Uterus (tissue), 4 donors: ENCODE measurements at places on chromosomes 3 and 15. TPM values are rescaled to one million over a fixed set of nuclear protein-coding genes. Genes with fewer than 3 reads are reported as not detected.
A peak's percentile ranks its signal among the peaks of the same experiment; 100 is the strongest.

Gene ARL6
- total RNA-seq = 18.5 TPM

Gene ANKUB1
- total RNA-seq = 0.51 TPM

Gene KCNMB3
- 0.26 TPM for total RNA-seq

Gene FILIP1L
- total RNA-seq = 58.1 TPM

Gene CHCHD6
- total RNA-seq = not detected

Gene TRPM1
- not detected for total RNA-seq

Gene ST3GAL6
- total RNA-seq = 1.8 TPM

Gene ARRDC4
- total RNA-seq = 10.2 TPM

DNA sequence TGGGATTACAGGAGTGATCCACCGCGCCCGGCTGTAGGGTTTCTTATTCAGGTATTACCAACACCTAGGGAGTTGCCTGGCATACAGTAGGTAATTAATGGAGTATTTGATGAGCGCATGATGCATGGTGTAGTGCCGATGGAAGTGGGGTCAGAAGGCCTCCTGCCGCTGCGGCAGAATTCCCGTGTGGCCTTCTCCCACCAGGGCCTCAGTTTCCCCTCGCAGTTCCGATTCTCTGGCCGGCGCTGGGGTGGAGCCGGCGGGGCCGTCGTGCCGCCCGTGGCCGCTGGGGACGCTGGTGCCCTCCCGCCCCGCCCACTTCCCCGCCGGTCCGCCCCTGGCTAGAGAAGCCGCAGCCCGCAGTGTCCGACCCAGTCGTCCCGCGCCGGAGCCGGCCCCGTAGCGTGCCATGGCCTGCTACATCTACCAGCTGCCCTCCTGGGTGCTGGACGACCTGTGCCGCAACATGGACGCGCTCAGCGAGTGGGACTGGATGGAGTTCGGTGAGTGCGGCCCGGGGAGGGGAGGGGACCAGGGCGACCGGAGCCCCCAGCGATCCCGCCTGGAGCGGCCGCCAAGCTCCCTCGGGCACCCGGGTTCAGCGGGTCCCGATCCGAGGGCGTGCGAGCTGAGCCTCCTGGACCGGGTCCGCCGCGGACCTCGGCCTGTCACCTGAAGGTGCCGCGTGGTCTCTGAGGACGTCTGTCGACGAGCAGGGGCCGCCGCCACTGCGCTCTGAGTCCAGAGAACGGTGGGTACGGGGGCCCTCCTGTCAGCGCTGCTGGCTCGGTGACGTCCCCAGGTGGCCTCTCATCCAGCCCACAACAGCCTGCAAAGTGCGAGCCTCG lies at the start of gene IRAK2:
Gene IRAK2, plus strand, starts transcription at position 374 of the 848 bp plus-strand sequence. Its CDS starts 36 bp downstream, at position 410.
- no peaks in the 10 kb centered on the region for H3K27me3 ChIP-seq
- H3K36me3 ChIP-seq = no peaks in the 10 kb centered on the region
- H3K27ac ChIP-seq = peak within 1 kb of the TSS; percentile 77
- peak within 1 kb of the TSS; percentile 80 for H3K4me3 ChIP-seq
- no peaks in the 10 kb centered on the region for H3K4me1 ChIP-seq

DNA sequence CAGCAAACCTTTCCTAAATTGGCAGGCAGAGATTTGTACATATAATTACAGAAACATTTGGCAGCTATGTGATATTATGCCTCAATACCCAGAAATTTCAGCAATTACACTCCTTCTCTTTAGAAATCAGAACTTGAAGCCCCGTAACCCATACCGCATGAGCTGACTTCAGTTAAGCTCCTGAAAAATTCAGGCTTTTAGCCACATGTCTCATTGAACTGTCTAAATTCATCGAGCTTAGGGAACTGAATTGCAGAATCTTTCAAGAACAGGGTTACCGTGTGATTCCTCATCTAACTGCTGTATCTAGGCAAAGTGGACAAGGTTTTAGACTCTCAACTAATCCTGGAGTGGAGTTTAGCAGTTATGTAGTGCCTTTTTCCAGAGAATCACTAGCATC lies 333.0 kb downstream of the EPHA3 start:
- no peak for DNase-seq
- no peak overlapping the region for H3K4me3 ChIP-seq
- no peaks in the 10 kb centered on the region for H3K36me3 ChIP-seq
- no peaks in the 10 kb centered on the region for H3K4me1 ChIP-seq
- no peak overlapping the region for H3K27ac ChIP-seq
- H3K27me3 ChIP-seq = no peaks in the 10 kb centered on the region

- DNase-seq = no peak
- H3K4me1 ChIP-seq = no peaks in the 10 kb centered on the region
- H3K36me3 ChIP-seq = no peaks in the 10 kb centered on the region
- H3K27me3 ChIP-seq = no peaks in the 10 kb centered on the region
Measured at GRCh38 chr15:25869701-25870100, 6.6 kb upstream of the ATP10A start.

DNA sequence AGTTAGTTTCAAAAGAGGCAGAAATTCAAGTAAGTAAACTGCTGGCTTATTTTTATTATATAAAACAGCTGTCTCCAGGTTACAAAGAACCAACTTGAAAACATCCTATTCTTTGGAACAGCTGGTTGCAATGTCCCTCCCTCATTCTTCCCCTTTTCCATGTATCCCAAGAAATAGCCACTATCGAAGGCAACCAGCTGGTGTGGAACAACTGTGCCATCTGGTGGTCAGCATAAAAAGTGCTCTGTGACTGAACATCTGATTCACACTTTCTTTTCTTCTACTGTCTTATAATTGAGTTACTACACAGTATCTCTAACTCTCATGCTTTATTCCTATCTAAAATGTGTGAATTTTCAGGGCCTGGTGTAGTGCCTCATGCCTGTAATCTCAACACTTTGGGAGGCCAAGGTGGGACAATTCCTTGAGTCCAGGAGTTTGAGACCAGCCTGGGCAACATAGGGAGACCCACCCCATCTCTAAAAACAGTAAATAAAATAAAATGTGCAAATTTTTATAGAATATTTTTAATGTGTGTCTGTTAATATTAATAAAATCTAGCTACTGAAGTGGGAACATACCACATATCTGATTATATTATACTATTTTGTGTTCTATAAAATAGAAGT lies 9.6 kb downstream of the OSBPL11 start:
- no peaks in the 10 kb centered on the region for H3K4me1 ChIP-seq
- H3K36me3 ChIP-seq = no peaks in the 10 kb centered on the region
- peak; percentile 63 for DNase-seq

DNA sequence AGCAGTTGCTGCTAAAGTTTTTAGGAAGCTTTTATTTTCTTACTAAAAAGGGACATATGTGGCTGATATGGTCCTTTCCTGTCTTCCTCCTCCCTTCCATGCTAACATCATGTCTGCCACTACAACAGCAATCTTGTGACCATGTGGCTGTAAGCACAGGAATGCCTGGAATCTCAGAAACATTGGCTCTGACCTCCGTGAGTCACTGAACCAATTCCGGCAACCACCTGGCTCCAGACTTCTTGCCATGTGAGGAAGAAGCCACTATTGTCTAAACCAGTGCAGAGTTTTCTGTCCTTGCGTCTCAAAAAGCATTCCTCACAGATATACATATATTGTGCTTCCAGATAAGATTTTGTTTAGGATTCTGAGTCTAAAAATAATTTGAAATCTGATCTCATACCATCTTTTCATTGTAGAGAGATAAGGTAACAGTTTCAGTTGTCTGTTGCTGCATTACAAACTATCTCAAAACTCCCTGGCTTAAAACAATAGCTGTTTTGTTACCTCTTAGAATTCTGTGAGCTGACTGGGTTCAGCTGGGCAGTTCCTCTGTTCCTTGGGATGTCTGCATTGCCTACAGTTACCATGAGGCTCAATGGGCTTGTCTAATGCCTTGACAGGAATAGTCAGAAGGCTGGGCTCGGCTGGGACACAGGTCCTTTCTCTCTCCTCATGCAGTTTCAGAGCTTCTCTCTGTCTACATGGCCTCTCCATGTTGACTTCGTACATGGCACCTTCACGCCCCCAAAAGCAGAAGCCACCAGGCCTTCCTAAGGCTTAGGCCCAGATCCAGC lies 77.3 kb upstream of the MAGI1 start:
- H3K27ac ChIP-seq = no peak overlapping the region
- H3K27me3 ChIP-seq = no peaks in the 10 kb centered on the region
- peak; percentile 25 for DNase-seq
- no peak overlapping the region for H3K4me3 ChIP-seq

- no peak overlapping the region for H3K4me3 ChIP-seq
- no peaks in the 10 kb centered on the region for H3K27me3 ChIP-seq
- no peaks in the 10 kb centered on the region for H3K36me3 ChIP-seq
- DNase-seq = no peak
Measured at GRCh38 chr3:40494698-40495097, 11.1 kb upstream of the ZNF620 start.

GRCh38 chr3:79960594-79960993 lies 192.8 kb upstream of the ROBO1 start:
- H3K27me3 ChIP-seq = no peaks in the 10 kb centered on the region
- no peak overlapping the region for H3K4me3 ChIP-seq
- H3K27ac ChIP-seq = no peak overlapping the region
- no peaks in the 10 kb centered on the region for H3K4me1 ChIP-seq

DNA sequence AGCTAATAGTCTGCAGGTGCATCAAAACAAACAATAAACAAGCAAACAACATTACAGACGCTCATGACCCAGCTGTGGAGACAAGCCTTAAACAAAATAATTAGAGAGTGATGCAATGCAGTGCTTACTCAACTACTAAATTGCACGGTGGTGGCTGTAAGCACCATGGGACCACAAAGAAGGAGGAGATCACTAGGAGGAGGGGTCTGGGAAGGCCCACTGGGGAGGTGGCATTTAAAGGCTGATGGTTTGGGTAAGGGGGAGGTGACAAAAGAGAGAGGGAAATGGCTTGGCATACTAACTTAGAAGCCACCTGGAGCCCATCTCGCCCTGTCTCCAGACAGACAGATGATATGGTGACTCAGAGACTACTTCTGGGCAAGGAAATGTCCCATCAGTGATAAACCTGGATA lies 516.7 kb downstream of the FOXP1 start:
- no peaks in the 10 kb centered on the region for H3K27me3 ChIP-seq
- H3K36me3 ChIP-seq = no peaks in the 10 kb centered on the region
- peak; percentile 43 for DNase-seq
- H3K27ac ChIP-seq = peak overlapping the region; percentile 98

DNA sequence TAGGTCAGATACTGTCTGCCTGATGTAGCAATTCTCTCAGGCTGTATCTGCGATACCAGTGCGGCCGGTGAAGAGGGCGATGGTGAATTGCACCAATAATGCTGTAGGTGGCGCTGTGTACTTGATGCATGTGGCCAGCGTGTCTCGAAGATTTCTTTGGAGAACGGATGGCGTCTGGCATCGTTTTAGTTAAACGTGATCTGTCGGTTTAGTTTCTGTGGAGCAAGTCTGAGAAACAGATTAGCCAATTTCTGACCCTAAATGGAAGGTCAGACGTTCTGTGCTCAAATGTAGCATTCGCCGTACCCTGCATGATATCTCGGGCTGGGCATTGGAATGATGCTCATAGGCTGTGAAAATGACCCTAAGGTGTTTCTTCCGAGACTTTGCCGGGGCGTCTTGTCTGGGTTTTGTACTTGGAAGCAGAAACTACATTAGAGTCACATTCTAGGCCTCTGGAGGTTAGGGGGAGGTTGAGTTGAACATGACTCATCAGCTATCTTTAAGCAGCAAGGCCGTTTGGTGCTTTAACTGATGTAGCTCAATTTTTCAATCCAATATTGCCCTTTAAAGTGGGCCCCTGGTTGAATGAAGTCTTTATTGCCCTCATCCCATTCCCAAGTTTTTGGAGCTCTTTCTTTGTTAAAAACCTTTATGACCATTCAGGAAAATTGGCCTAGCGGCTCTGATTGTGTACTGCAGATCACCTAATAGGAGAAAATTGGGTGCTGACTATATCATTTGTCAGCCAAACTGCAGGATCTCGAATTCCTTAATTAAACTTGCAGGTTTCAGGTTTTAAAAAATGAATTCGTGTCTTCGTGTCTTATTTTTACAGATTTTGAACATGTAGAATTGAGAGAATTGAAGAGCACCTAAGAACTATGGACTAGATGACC lies 80.0 kb downstream of the SQOR start:
- H3K27ac ChIP-seq = peak overlapping the region; percentile 41
- H3K4me1 ChIP-seq = no peaks in the 10 kb centered on the region
- DNase-seq = peak; percentile 55
- H3K4me3 ChIP-seq = no peak overlapping the region
- no peaks in the 10 kb centered on the region for H3K36me3 ChIP-seq
- H3K27me3 ChIP-seq = no peaks in the 10 kb centered on the region

DNA sequence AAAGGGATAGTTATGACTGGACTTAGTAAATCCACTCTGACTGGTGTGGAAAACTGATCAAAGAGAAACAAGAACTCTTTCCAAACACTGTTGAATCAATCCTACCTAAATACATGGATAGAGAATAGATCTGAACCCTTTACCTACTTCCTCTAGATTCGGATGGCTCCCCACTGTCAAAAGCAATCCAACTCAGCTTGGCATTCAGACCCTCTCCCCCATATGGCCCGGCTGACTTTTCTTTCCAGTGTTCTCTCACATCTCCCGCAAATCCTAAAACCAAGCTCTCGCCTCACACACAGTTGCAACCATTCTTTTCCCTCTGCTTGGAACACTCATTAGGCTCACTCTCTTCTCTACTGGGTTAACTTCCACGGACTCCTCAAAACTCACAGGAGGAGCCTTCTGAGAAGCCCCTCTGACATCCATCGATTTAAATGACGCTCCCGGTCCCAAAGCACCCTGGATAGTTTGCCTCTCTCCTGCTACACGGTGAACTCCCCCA lies 639 bp downstream of the SPICE1 start:
- peak overlapping the region; percentile 87 for H3K27ac ChIP-seq
- H3K27me3 ChIP-seq = no peaks in the 10 kb centered on the region
- H3K4me1 ChIP-seq = no peaks in the 10 kb centered on the region
- no peak for DNase-seq
- no peaks in the 10 kb centered on the region for H3K36me3 ChIP-seq
- H3K4me3 ChIP-seq = peak overlapping the region; percentile 86
